AG04450 (cell line): ENCODE measurements at places on chromosomes 1 and 21. TPM values are rescaled to one million over a fixed set of nuclear protein-coding genes. Genes with fewer than 3 reads are reported as not detected.

- DNase-seq, result no peak
Measured at GRCh38 chr1:91731815-91732214, 154.1 kb downstream of the TGFBR3 start.

DNA sequence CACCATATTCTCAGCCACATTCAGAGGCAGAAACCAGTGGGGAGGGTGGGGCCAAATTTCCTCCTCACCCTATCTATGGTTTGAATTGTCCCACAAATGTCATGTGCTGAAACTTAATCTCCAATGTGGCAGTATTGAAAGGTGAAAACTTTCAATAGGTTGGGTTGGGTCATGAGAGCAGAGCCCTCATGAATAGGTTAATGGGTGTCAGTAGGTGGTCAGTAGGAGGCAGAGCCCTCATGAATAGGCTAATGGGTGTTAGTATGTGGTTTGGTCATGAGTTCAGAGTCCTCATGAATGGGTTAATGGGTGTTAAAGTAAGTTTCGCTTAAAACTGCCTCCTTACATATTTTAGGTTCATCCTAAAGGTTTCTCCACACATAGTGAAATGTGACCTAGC is 170.0 kb downstream of the FCRL5 start:
- no peak for DNase-seq

DNA sequence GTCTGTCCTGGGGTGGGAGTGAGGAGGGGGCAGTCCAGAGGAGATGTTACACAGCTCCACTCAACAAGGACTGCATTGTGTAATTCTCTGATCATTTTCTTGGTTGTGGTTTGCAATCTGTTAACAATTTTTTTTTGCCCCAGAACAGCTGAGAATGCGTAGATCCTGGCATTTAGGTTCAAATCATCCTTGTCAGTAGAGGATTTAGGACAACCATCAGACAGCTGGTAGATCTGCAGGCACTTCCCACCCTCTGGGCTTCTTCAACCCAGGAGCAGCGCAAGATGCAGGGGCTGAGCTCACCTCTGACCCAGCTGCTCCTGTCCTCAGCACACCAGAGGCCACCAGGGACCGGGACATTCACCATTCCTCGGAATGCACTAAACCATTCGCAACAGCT is 13.5 kb downstream of the BCAR3 start:
- DNase-seq, result no peak

DNA sequence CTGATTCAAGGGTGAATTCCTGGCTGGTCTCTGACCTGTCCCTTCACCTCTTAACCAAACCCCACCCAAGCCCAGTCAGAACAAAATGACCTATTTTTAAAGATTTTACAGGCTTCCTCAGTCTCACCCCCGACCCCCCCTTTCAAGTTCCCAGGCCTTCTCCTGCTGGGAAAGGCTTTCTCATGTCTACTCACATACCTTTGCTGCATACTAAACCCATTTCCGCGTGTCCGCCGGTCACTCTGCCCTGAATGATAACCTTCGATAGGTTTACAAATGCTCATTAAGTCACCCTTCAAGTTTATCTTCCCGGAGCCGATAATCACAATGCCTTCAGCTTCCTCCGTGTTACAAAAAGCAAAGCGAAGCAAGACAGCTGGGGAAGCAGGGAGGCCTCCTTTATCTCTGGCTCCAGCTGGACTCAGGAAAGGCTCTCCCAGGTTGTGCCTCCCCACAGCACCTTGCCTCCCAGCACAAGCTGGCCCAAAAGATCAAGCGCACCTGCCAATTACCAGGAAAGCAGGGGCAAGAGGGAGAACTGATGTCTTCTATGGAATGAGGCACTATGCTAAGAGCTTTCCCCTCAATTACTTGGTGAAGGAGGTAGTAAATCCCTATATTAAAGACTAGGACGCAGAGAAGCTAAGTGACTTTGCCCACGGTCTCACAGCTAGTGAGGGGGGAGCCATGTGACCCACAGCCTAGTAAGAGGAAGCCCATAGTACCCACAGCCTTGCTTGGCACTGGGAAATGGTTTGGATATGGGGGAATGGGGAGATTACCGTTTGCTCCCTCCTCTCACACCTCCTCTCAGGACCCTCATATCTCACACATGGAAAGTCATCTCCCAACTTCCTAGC is 15.9 kb downstream of the SMIM12 start:
- DNase-seq, result no peak

GRCh38 chr1:18948048-18948912 is 8.2 kb downstream of the IFFO2 start:
- no peak for DNase-seq

DNA sequence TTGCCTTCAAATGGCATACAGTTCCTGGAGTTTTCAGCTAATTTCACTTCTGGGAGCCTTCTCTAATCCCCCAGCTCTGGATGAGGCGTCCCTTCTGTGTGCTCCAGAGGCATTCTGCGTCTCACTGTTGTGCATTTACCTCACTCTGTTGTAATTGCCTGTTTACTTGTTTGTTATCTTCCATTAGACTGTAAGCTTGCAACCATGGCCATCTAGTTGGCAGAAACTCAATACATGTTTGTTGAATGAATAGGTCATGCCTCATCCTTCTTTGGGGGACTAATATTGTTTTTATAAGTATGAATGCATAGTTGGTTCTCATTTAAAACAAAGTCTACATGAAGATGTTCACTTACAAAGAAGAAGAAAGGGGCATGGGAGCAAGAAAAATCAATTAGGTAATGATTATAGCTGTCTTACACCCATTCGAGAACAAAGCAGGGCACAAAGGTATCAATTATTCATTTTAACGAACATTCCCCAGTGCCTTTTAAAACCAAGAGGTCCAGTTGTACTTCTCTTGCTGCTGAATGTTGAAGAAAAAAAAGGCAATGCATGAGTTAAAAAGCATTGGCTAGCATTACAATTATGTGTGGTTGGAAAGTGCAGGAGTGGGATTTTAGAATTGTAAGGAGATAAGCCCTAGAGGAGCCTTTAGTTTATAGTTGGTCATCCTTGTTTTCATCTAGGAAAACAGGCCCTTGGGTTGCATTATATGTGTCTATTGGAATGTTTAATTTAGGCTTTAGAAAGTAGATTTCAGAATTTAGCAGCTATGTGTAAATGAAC is 6.0 kb downstream of the RGL1 start:
- DNase-seq, result no peak

KCNA3 gene
- polyA plus RNA-seq, result 0.12 and 0.16 TPM in 2 replicates

STYXL2 gene
- polyA plus RNA-seq, result not detected in 2 replicates

MCOLN2 gene
- 0.37 and 0.41 TPM in 2 replicates for polyA plus RNA-seq

BNIPL gene
- 0.09 and 0.16 TPM in 2 replicates for polyA plus RNA-seq

SRGAP2 gene
- polyA plus RNA-seq, result 12.4 and 20.3 TPM in 2 replicates

SPRR2D gene
- not detected in 2 replicates for polyA plus RNA-seq
